ENCODE measurements at places on chromosomes 12 and 14.

DNA sequence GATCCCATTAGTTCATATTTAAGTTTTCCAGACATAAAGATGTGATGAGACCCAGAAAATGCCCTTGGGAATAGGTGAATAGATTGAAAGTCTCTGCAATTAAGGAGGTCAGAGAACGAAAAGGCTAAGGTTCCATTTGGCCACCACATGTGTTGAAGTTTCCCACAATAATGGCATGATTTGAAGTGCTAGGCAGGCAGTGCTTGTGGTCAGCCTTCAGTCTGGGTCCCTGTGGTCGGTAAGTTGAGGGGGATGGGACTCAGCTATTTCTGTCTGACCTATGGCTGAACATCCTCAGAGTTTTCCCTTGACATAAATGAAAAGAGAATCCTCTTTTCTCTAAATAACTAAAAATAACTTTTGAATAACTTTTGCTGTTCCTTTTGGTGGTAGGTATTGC lies 92.4 kb downstream of the PELI2 start:
- no peak for DNase-seq

DNA sequence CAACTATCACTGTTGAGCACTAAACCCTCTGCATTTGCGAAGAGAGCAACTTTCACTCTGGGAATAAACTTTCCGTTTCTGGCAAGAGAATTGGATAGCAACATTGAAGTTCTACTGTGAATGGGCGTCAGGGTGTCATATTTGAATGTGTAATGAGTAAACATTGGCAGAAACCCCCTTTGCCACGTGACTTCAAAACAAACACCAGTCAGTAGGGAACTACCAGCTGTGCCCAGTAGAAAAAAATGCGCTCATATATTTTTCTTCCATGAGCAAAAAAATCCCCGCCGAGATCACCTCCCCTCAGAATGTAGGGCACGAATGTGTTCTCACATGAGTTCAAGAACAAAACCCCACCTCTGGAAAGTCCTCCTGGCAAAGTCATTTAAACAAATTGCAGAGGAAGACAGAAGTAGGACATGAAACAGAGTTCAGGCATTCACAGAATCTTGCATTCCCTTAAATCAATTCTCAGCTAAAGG lies 80.6 kb downstream of the BTG1 start:
- DNase-seq = no peak

- DNase-seq = no peak
Measured at GRCh38 chr12:127343940-127344339, 923.0 kb upstream of the TMEM132C start.

GRCh38 chr14:38605193-38606114 lies 349.6 kb upstream of the CLEC14A start:
- DNase-seq = no peak

DNA sequence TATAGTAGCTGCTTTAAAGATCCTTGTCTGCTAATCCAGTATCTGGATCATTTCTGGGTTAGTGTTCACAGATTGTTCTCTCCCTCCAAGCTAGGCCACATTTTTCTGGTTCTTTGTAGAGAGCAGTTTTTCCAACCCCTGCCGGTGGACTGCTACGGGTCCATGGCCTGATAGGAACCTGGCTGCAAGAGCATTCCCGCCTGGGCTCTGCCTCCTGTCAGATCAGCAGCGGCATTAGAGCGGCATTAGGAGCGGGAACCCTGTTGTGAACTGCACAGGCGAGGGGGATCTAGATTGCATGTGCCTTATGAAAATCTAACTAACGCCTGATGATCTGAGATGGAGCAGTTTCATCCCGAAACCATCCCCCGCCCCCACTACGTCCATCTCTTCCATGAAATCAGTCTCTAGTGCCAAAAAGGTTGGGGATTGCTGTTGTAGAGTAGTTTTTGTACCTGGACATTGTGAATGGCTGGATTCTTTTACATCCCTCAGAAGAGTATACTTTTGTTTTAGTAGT lies 50.4 kb downstream of the MYRFL start:
- DNase-seq = no peak

GRCh38 chr12:5102261-5102789 lies 58.6 kb downstream of the KCNA5 start:
- DNase-seq = no peak

GRCh38 chr12:98256830-98257229 lies 258.6 kb upstream of the TMPO start:
- no peak for DNase-seq

GRCh38 chr12:29499235-29499634 lies 1.7 kb upstream of the OVCH1 start:
- DNase-seq = no peak

DNA sequence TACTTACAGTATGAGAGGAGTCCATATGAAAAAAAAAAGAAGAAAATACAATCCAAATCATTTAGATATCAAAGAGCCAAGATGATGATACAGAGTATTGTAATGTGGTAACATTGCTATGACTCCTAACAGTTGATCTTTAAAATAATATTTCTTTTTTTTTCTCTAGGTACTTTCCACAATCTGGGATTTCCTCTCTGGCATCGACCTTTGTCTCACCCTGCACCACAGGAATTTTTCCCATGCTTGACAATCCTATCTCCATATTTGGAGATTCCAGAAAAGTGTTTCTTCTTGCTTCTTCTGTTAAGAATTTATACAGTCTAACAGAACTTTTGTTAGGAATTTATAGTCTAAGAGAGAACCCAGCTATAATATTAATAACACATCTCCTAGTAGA lies 184.4 kb downstream of the ITPR2 start:
- no peak for DNase-seq

DNA sequence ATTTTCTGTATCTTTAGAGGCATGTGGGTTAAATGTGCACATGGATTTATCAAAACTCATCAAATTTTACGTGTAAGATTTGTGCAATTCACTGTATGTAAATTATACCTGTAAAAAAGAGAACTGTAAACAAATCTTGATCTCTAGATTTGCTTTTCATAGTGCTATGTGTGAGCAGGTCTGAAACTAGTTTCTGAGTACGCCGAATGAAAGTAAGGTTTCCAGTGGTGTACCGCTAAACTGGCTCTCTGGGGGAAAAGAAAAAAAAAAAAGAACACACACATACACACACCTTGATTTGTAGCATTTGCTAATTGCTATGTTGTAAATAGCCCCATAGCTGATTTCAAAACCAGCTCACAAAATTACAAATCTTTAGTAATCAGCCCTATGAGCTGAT lies 8.6 kb upstream of the SLC41A2 start:
- DNase-seq = no peak

GRCh38 chr12:68904351-68904962 lies 28.5 kb downstream of the CPM start:
- no peak for DNase-seq

DNA sequence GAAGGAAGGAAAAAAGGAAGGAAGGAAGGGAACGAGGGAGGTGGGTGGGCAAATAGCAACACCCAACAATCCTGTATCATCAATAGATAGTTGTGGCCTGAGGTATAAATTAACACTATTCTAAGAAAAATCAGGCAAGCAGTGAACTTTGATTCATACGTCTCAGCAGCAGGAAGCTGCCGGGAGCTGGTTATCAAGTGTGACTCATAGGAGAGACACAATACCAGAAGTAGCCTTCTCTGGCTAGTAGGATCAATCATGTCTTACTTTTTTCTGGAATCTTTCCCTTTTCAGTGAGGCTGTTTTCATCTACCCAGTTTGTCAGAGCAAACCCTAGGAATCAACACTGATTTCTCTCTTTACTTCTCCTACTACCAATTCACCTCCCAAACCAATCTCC lies 780.5 kb downstream of the NRXN3 start:
- no peak for DNase-seq

- no peak for DNase-seq
Measured at GRCh38 chr14:91893669-91894068, 26.3 kb upstream of the TC2N start.

DNA sequence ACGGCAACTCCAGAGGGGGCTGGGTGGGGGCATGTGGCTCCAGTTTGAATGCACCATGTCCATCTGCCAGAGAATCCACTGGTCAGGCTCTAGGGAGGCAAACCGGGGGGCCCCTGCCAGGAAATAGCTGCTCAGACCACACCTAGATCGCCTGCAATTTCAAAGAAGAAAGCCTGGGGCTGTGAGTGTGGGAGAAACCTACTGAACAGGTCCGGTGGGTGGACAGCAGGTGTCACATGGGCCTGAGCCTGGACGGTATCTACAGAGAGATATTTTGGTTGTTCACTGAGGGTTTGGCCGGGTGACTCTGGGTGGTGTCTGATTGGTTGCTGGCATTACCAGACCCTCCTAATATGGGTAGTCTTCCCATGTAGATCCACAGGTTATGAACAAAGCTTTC lies 32.0 kb downstream of the DAO start:
- DNase-seq = no peak

DNA sequence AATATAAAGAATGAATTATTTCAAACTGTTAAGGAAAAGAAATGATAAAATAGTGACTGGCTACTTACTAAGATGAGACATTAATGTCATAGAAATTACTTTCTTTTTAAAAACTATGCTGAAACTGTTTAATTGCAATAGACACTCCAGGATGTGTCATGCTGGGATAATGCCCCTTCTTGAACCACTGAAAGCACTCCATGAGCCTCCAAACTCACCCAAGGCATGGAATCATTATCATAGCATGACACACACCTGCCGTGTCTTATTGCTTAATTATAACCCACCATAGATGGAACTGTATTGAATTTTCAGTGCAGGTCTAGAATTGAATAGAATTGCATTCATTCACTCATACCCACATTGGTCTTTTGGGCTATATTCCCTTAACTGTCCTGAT lies 4.3 kb downstream of the MBIP start:
- DNase-seq = no peak

DNA sequence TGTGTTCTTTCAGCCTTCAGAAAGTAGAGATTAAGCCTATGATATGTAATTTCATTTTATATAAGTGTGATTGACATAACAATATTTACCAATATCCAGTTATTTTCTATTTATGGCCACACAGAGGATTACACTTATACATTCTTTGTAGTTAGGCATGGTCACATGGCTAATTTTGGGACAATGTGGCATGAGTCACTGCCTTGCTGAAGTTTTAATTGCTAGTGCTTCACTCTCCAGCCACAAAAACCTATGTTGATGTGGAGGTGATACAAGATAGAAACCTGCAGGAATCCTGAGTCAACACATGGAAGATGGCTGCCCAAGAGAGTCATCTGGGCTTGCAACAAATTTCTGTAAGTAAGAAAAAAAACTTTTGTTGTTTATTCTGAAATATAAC lies 17.0 kb downstream of the CLEC14A start:
- DNase-seq = no peak

GRCh38 chr12:13211191-13211858 lies 14.8 kb downstream of the EMP1 start:
- no peak for DNase-seq

All from right lung (tissue), 10 donors.